ENCODE measurements at places on chromosomes 4 and X. TPM values are rescaled to one million over a fixed set of nuclear protein-coding genes. Genes with fewer than 3 reads are reported as not detected.

- no peaks in the 10 kb centered on the region for H3K4me1 ChIP-seq
- no peak for DNase-seq
- no peak overlapping the region for H3K27ac ChIP-seq
Observed at GRCh38 chrX:42175843-42176242, 252.5 kb upstream of the CASK start.

Gene FGF2
- 19.4 TPM for total RNA-seq

- no peaks in the 10 kb centered on the region for H3K36me3 ChIP-seq
- H3K27ac ChIP-seq = no peak overlapping the region
- no peak overlapping the region for H3K4me3 ChIP-seq
- no peaks in the 10 kb centered on the region for H3K4me1 ChIP-seq
Observed at GRCh38 chr4:36325499-36325898, 44.1 kb downstream of the DTHD1 start.

Gene FAM241A
- 5.0 TPM for total RNA-seq
